ENCODE measurements at places on chromosomes 3 and 15.
A peak's percentile ranks its signal among the peaks of the same experiment; 100 is the strongest.

GRCh38 chr3:178072391-178073305, 463.6 kb upstream of the KCNMB2 start:
- no peak for DNase-seq

DNA sequence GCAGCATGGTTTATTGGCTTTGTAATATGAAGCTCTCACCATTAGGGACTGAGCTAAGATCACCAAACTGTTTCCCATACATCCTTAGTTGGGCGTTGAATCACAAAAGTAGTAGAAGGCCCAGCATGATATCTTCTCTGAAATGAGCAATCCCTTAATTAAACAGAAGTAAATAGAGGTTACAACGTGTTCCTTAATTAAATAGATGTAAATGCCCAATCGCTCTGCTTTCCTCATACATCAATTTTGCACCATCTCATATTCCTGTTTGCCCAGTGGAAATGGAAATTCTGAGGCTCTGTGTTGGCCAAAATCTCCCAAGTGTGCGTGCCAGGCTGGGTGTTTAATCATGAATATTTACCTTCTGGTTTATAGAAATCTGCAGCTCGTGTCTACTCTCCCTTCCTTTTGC, 107.4 kb upstream of the FOXB1 start:
- DNase-seq: no peak

GRCh38 chr3:142117056-142117851, 32.1 kb downstream of the TFDP2 start:
- DNase-seq: no peak

- DNase-seq: no peak
These were observed 43.9 kb downstream of the GHSR start for GRCh38 chr3:172404237-172404962.

DNA sequence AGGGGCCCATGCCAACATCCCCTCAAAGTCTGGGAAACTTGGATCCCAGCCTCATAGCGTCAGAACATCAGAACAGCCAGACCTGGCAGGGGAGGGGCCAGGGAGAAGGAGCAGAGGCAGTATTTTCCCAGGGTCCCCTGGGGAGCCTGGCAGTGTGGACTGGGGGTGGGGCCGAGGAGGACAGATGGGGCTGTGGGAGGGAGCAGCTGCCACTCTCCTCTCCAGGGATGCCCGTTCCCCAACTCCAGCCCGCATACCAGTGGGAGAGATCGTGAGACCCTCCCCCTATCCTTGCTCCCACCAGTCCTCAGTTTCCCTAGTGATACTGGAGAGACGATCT, 6.5 kb upstream of the DNAJB8 start:
- no peak for DNase-seq

DNA sequence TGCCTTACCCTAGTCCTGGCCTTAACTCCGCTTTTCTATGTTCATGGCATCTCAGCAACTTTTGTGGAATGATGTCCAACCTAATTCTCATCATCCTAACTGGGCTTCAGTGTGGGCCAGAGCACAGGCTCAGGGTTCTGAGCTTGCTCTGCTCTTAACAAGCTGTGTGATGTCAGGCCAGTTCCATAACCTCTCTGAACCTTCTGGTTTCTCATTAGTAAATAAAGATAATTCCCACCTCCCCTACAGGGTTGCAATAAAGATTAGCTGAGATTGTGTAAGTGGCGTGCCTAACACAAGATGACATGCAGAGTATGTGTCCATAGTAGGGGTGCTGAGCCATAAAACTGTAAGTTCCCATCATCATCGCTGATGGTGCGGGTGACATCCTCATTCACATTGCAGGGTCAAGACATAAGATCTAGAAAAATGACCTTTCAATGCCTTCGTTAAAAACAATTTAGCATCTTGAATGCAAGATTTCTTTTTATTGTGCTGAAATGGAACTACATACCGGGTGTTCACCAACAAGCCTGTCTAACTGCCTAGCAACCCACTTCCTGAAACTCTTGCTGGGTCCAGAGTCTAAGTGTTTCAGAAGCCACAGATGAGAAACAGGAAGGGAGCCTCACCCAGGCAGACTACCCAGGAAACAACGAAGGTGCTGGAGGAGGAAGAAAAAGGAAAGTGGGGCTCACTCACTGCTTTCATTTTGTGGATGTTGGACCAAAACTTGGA, 36.2 kb downstream of the CDCP1 start:
- DNase-seq: no peak

DNA sequence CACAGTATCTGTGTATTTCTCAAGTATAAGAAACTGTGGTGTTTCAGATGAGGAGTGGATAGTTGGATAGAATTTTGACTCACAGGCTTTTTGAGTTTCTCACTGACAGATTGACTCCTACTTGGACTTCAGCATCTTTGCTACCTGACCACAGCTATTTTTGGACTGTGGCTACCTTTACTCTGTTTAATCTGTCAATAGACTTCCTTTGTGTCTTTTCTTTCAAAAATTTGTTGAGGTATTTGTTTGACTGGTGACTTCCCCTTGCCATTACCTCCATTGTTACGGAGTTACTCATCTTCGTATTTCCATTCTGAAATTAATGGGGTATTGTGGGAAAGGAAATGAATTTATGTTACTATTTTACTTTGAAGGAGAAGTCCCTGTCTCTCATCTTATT, 123.8 kb downstream of the AGBL1 start:
- DNase-seq: no peak

DNA sequence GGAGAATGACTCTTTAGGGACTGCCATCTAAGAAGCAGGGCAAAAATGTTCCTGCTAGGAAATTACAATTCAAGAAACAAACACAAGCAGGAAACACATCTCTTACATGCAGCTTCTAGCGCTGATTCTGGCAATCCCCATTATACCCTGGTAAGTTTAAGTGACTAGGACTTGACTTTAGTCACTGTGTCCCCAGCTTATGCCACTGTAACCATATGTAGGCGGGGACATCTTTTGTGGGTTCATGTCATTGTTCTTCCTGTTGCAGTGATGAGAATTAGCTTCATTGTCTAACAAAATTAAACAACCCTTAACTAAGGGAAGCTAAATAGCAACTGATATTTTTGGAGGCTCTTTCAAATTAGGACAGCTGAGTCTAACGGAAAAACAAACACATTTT, 17.9 kb upstream of the FAM81A start:
- no peak for DNase-seq

DNA sequence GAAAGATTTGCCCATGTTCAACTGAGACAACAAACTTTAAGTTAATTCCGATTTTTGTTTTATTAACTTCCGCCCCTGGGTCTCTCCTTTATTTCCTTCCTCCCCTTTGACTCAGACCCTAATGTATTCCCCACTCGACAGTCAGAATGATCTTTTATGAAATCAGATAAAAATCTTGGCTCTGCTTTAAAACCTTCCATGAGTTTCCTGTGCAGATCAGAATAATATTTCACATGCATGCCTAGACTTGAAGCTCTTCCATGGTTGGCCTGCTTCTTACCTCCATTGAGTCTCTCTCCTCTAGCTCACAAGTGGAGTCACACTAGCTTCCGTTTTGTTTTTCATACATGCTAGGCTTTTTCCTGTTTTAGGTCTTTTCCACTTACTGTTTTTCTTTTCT, 116.8 kb upstream of the SPATA16 start:
- DNase-seq: no peak

GRCh38 chr3:47592066-47592795, 13.6 kb upstream of the CSPG5 start:
- DNase-seq: no peak

DNA sequence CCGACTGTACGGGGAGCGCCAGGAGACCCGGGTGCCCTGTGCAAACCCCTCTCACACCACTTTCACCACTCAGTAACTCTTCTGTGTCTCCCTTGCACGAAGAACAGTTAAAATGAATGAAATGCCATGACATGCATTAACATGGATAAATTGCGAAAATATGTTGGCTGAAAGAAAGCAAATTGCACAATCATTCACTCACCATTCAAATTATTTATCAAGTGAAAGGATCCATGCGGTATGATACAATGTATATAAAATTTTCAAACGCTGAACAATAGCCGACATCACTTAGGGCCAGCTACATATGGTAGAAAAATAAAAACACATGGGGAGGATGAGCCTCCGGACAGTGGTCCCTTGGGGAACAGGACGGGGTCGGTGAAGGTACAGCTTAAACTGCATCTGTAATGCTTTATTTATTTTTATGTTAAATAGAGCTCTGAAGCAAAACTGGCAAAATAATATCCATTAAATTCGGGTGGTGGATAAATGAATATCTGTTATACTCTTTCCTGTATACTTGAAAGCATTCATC, 45.9 kb downstream of the SLC12A8 start:
- no peak for DNase-seq

DNA sequence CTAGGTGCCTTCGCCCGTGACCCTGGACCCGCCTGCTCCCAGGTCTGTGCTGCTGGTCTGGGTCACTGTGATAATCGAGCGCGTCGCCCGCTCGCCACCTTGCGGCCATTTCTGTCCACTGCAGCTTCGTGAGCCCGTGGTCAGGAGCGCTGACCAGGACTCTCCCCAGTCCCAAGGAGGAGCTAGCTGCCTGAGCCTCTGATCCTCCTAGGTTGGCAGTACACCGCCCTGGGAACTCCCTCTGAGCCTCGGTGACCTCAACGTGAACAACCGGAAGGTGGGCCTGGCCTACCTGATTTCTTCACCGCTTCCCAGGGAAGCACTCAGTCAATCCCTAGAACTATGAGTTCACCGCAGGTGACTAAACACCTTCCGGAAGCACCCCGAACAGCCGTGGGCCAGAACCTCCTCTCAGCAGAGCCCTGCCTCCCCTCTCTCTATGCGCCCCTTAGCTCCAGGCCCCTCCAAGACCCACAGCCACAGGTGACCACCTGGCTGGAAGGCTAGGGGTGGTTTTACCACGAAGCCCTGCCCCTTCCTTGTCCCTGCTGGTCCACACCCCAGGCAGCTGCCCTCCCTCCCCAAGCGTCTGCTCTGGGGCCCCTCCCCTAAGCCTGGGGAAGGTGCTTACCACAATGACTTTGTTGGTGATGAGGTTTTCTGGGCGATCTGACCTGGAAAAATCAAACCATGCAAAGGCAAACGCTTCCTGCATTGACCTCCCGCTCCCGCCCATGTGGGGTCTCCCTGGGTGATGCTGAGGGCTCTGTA, 9.7 kb downstream of the PLA2G4D start:
- peak; percentile 7 for DNase-seq

DNA sequence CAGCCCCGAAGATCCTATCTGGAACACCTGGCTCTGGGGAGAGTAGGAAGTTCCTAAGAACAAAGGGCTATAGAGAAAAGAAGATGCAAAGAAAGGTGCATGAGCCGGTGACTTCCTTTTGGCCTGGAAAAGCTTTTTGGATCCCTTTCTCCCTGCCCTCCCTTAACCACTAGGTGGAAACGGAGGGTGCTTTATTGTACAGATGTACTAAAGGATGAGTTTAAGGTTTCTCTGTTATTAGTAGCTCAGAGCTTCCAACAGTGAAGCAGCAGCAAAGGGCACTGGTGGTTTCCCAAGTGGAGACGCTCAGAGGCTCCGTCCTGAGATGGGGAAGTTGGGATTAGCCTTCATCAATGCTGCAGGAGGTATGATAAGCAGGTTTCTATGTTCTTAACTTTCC, 5.9 kb upstream of the ADGRG7 start:
- DNase-seq: no peak

- no peak for DNase-seq
These were observed 20.7 kb downstream of the SLC25A26 start for GRCh38 chr3:66241466-66241865.

DNA sequence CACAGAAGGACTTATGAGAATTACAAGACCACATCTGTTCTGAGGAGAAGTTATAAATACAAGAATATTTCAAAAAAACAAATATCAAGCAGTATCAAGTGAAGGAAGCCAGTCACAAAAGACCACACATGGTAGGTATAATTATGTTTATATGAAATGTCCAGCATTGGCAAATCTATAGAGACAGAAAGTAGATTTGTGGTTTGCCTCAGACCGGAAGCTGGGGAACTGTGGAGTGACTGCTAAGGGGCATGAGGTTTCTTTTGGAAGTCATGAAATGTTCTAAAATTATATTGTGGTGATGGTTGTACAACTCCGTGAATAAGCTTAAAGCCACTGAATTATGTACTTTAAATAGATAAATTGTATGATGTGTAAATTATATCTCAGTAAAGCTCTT, 136.9 kb downstream of the FRMD5 start:
- DNase-seq: no peak

GRCh38 chr3:5768281-5768945, 580.9 kb downstream of the EDEM1 start:
- no peak for DNase-seq

- no peak for DNase-seq
These were observed 275.7 kb downstream of the ADAMTSL3 start for GRCh38 chr15:83929619-83930018.

All from stimulated activated CD8-positive, alpha-beta memory T cell treated with anti-CD3 and anti-CD28 coated beads, Interleukin-2, amount 100 ng/mL, for 1 hour (primary cell).